CD4-positive, alpha-beta memory T cell (primary cell): ENCODE measurements at places on chromosomes 16 and 17.

GRCh38 chr16:79171931-79172705 lies 428.4 kb downstream of the MAF start:
- DNase-seq: no peak

- DNase-seq: no peak
Measured at GRCh38 chr17:15782866-15783265, 50.8 kb downstream of the TBC1D26 start.

DNA sequence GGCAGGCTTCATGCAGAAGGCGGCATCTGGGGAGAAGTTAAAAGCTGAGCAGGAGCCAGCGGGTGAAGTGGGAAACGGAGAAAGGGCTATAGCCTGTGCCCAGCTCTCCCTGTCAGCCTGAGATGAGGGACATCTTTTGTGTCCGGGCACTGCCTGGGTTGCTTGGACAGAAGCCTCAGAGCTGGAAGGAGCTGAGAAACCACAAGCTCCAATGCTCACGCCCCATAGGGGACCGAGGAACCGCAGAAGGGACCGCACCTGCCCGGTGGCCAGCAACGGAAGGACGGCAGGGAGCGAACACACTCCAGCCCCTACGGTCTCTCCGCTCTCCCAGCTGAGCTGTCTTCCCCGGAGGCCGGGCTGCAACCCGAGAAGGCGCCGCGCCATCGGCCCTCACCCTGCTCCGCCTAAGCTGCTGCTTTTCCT lies 175.8 kb downstream of the NPIPB11 start:
- no peak for DNase-seq

DNA sequence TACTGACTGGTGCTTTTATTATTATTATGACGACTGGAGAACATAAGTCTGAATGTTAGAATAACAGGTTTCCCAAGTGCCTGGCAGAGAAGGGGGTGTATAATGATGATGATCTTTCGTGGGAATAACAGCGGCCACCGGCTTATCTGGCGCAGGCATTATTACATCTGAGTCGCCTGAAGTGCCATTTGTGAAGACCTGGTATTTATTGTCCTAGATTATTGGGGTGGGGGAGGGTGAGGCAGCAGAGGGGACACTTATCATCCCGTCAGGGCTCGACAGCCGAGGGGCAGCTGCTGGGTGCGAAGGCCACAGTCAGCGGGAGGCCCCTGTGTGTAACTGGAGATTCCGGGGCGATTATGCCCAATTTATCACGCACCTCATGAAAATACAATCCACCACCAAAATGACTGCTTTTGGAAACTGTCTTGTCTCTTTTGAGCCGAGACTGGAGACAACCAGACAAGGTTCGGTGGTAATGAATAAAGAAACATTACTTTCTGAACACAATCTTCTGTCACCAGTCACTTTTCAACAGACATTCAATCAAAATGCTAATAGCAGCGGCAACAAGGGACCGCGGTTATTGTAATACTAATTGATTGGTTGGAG lies 199.3 kb downstream of the CCDC182 start:
- DNase-seq: no peak

GRCh38 chr17:2053380-2054261 lies 1.3 kb upstream of the HIC1 start:
- DNase-seq: peak; percentile 80

DNA sequence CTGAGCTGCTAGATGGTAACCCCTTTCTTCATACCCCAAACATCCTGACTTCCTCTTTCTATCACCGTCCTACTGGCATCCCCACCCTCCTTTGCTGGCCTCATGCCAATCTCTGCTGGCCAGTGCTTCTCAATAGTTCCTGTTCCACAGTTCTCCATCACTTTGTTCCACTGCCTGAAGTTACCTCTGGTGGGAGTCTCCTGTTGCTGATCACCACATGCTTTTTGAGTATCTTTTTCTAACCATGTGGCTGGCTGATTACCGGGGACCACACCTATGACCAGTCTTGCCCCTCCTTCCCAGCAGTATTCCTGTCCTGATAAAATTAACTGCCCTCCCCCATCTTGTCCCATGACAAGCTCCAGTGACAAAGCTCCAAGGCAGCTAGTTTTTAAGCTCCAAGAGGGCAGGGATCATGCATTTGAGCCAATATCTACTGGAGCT lies 380.4 kb upstream of the CCL2 start:
- DNase-seq: no peak

DNA sequence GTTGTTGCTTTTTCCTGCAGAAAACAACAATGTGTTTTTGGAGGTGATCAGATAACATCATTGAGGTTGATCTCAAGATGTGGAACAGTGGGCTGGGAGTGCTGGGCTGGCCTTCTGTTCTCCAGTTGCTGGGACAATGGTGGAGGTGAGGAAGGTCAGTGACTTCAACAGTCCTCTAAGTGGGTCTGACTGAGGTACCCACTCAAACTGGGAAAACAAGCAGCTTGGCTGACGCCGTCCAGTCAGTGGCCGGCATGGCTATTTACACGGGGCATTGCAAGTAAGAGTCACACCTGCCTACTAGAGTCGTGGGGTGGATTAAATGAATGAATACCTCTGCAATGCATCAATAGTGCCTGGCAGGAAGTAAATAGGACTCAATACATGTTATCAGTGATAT lies 386.7 kb upstream of the ZFHX3 start:
- no peak for DNase-seq

GRCh38 chr17:59616253-59616920 lies 3.3 kb upstream of the CLTC start:
- no peak for DNase-seq

DNA sequence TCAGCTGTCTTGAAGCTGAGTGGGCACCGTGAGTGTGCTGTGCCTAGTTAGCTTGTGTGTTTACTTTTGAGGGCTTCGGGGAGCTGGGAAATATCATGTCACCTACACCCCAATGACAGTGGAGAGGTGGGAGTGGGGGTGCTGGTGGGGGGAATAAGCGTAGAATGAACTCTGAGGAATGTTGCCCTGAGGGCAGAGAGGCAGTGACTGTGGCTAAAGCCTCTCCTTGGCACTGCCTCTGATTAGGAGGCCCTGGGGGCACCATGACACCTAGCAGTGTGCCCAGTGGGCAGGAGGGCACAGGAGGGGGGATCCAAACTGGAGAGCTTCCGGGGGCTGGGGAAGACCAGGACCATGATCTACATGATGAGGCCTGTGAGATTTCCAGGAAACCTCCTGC lies 24.8 kb downstream of the CACNA1G start:
- DNase-seq: no peak

- no peak for DNase-seq
Measured at GRCh38 chr16:11447272-11447671, 102.0 kb downstream of the RMI2 start.

DNA sequence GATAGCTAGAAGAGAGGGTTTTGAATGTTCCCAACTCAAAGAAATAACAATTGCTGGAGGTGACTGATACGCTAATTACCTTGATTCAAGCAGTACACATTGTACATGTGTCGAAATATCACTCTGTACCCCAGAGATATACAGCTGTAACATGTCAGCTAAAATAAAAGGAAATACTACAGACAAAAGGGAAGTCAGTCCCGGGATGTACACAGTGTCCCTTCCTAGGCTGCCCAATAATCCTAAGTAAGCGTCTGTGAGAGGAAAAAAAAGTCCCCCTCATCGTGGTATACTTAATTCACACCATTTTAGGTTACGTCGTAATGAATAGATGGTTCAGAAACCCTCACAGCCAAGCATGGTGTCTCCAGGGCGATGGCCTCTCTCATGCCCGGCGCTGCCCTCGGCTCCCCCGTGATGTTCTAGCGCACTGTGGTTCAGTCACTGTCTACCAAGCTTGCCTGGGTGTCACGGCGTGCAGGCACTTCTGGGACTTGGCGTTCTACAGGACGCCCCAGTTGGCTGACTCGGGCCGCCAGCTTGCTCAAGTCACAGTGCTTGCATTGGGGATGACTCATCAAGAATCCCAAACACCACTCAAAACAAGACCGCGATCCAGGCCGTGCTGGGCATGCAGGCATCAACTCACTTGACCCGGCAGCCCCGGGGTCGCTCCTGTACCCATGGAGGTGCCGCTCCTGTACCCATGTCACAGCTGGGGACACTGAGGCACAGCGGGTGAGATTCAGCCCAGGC lies 27.6 kb downstream of the CCDC40 start:
- no peak for DNase-seq

- DNase-seq: peak; percentile 30
Measured at GRCh38 chr16:75065149-75065505, 51.5 kb downstream of the LDHD start.

DNA sequence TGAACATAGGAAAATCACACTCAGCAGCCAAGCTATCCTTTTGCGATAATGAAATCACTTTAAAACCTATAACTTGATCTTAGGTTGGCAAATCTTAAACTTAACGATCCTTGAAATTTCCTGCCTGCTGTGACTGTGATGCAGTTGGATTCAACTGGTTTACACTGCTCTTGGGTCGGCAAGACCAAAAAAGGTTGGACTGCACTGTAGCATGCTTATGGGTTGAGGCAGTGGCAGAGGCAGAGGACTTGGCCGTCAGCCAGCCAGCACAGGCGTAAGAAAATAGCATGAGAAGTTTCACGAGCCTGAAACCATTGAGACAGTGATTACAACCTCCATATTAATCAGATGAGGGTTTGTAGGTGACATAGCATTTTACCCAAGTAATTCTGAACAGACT lies 21.4 kb downstream of the WSB1 start:
- no peak for DNase-seq

- no peak for DNase-seq
Measured at GRCh38 chr17:2102931-2103809, 48.3 kb downstream of the HIC1 start.

- DNase-seq: no peak
Measured at GRCh38 chr16:78289844-78290277, 190.4 kb downstream of the WWOX start.

- no peak for DNase-seq
Measured at GRCh38 chr16:71853413-71853812, 7.6 kb downstream of the ATXN1L start.

GRCh38 chr16:10805334-10805733 lies 13.3 kb downstream of the TVP23A start:
- no peak for DNase-seq

- DNase-seq: no peak
Measured at GRCh38 chr16:24689128-24689527, 40.3 kb upstream of the TNRC6A start.

DNA sequence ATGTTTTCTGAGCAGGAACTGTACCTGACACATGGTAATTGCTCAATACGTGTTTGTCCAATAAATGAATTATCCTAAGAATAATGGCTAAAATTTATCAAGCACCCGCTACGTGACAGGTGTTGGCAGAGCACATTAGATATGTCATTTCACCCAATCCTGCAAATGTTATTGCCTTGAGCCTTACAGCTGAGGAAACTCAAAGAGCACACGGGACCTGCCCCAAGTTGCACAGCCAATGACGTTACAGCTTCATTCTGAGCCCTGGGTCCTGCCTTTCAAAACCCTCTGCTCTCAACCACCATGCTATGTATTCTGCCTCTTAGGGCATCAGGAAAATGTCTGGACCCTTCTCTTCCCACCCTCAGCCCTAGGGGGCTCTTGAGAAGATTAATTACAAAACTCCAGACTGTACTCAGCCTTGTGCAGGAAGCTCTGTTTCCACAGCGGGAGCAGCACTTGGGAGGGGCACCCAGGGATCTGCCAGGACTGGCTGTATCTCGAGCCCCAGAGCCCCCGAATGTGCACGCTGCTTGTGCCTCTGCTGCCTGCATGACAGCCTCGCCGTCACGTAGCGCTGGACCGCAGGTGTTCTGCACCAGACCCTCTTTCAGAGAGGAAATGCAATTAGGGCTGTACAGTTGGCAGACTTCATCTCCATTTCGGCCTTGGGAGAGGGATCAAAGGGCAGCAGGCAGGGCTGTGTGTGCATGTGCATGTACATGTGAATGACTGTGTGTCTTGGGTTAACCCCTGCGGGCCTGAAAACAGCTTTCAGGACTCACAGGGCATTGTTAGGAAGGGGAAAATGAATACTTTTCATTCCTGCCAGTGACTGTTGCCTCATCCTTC lies 71.6 kb downstream of the GPR139 start:
- DNase-seq: no peak

DNA sequence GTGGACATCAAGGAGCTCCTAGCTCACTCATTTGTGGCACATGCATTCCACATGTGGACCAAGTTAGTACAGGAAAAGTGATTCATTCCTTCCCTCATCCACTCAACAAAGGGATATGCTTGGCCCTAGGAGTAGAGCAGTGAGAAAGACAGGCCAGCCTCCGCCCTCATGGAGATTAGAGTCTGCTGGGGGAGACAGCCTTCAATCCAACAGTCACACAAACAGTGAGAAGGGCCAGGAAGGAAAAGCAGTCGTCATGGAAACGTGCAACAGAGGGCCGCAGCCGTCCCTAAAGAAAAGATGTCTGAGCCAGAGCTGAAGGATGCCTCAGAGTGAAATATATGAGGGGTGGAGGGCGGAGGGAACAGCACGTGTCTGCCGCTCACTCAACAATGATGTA lies 109.9 kb downstream of the VPS53 start:
- DNase-seq: no peak

DNA sequence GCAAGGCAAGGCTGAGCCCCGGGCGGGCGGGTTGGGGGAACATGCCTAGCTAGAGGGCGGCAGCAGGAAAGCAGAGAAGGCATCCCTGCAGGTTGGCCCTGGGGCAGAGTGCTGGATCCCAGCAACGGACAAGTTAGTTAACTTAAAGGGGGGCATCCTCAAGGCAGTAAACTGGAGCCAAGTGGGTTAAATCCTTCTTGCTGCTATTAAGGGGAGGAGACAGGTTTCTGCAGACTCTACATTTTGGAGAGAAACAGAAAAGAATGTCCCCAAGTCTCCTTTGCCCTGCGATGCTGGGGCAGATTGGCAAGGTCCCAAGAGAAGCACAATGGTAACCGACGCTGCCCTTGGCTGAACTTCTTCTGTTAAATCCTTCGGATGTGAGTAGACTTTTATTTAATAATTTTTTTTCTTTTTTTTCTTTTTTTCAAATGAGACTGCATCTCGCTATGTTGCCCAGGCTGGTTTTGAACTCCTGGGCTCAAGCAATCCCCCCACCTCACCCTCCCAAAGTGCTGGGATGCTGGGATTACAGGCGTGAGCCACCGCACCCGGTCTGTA lies 14.0 kb downstream of the ATP5PD start:
- DNase-seq: no peak

- no peak for DNase-seq
Measured at GRCh38 chr16:79430191-79430678, 170.3 kb downstream of the MAF start.

GRCh38 chr16:31402687-31403086 lies 9.6 kb downstream of the ITGAD start:
- DNase-seq: no peak

DNA sequence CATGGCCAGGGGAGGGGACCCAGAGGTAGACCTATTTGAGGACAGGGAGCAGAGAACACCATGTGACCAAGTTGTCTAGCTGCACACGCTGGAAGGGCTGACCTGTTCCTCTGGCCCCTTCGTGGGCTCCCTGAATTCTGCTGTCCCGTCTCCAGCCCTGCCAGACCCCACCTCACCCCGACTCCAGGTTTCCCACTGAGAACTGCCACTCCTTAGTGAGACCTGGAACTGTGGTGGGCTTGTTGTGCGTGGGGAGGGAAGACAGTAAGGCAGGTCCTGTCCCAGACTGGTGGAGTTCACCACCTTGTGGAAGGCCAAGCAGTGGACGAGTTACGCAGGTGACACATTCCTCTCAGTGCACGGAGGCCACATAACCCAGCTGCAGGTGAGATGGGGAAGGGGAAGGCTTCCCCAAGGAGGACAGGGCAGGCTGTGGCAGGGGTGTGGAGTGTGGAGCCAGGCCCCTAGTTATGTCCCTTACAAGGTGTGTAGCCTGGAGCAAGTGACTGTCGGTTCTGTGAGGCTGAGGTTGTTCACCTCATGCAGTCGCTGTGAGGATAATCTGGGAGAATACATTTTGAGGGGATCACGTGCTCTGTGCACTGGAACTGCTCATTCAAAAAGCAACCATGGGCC lies 54.7 kb downstream of the USP22 start:
- no peak for DNase-seq
